Left renal cortex interstitium (tissue), 4 donors: ENCODE measurements at places on chromosomes 7 and 10. TPM values are rescaled to one million over a fixed set of nuclear protein-coding genes. Genes with fewer than 3 reads are reported as not detected.

TRIM50 gene
- polyA plus RNA-seq: 0.20 TPM

GRCh38 chr10:12649012-12649584 lies 299.8 kb downstream of the CAMK1D start:
- no peak for DNase-seq

SPDYE5 gene
- polyA plus RNA-seq: 0.88 TPM

CTTNBP2 gene
- polyA plus RNA-seq: 26.0 TPM

DNA sequence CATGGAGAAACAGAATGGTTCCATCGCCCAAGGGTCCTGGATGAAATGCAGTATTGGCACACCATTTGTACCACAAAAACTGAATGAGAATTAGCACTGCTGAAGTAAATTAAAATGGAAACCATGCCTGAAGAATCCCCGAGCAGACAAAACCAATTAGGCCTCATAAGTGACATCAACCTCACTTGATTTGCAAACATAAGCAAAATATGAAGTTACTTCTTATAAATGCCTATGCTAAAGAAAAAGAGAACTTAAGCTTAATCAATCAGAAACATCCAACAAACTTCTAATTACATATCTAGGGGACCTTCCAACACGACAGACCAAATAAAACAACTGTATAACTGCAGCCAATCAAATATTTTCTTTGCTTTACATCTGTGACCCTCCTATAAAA lies 4.4 kb downstream of the FAM3C start:
- no peak for DNase-seq

DNA sequence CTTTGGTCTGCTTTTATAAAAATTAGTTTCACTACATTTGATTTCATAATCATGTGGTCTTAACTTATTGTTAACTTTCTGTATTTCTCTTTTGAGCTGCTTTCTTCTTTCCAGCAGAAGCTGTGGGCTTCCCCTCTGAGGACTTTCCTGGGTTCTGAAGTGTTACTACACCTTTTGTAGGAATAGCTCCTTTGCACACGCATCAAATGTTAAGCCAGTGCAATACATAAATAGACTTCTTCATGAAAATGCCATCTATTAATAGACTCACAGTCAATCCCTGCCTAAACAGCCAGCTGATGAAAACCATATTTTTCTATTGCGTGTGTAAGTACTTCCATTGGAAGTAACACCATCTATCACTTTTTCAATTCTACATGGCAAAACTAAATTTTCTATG lies 1.5 kb downstream of the ABCB4 start:
- DNase-seq: no peak

DNA sequence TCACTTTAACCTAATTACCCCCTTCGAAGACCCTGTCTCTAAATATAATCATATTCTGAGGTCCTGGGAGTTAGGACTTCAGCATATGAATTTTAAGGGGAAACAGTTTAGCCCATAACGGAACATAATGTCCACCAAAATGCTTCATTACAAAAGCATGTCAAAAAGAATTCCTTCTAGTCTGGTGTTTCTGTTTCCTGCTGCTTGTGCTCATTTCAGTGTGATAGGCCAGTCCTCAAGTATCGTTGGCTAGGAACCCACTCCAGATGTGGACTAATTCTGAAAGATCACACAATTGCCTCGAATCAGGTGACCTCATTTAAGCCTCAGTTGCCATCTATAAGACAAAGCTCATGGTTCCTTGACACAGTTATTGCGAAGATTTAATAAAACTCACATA lies 29.6 kb downstream of the INPP5F start:
- DNase-seq: no peak

GNGT1 gene
- polyA plus RNA-seq: 0.27 TPM

GRCh38 chr7:30323006-30323355 lies 38.6 kb downstream of the ZNRF2 start:
- no peak for DNase-seq
